Myometrial cell (primary cell): ENCODE measurements at places on chromosomes 3 and 15. TPM values are rescaled to one million over a fixed set of nuclear protein-coding genes. Genes with fewer than 3 reads are reported as not detected.

The LZTFL1 gene
- 17.9 and 18.6 TPM in 2 replicates for total RNA-seq

The ERC2 gene
- total RNA-seq, result not detected in 2 replicates

The CASR gene
- total RNA-seq, result not detected in 2 replicates

The ADGRG7 gene
- not detected in 2 replicates for total RNA-seq

The GABRG3 gene
- total RNA-seq, result not detected in 2 replicates
